D341Med (cell line): ENCODE measurements at places on chromosomes 4 and X.

- DNase-seq = no peak
Measured at GRCh38 chr4:77801260-77801608, 17.9 kb downstream of the CNOT6L start.

DNA sequence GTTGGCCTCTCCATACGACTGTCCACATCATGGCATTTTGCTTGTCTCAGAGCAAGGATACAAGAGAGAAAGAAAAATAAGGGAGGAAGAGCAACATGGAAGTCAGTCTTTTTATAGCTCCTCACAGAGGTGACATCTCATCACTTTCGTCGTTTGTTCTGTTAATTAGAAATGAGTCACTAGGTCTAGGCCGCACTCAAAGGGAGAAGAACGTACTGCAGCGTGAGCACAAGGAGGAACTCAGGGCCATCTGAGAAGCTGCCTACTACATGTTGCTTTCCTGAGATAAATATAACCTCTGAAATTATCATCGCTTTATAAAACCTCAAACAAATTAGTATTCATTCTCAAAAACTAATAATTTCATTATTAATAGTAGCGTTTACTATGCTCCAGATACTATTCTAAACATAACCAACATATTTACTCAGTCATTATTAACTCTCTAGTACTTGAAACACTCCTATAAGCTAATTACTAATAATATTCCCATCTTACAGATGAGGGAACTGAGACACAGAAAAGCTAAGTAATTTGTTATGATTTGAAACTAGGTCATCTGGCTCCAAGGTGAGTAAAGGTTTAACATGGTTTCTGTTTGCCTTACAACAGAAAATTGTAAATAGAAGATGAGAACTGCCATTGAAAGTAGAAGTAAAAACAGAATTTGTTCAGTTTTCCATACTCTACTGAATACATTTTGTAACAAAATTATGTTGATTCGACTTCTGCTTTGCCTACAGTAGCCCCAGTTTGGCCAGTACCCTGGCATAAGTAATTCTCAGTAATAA, 213.2 kb upstream of the UGT8 start:
- no peak for DNase-seq

DNA sequence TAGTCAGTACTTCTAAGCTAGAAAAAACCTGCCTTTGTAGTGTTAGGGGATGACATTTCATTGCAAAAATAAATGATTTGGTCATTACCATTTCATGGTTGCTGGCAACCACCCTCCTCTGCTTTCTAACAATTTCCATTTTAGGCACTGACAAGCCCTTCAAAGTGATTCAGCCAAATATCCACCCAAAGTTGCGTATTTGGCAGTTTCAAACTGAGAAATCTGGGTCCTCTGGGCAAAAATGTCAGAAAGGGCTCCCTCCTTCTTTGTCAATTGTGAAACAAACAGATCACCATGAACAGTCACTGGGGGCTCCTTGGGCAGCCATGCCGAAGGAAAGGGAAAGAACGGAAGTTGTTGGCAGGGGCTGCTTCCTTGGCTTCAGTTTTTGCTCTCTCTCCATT, 33.0 kb downstream of the PLAC1 start:
- DNase-seq = no peak

- no peak for DNase-seq
Measured at GRCh38 chr4:83568062-83568461, 32.2 kb downstream of the GPAT3 start.

- no peak for DNase-seq
Measured at GRCh38 chr4:168487282-168488035, 7.2 kb upstream of the DDX60L start.

GRCh38 chrX:1521459-1521956, 15.5 kb downstream of the P2RY8 start:
- DNase-seq = no peak

GRCh38 chr4:36208893-36209473, 35.3 kb downstream of the ARAP2 start:
- DNase-seq = no peak

DNA sequence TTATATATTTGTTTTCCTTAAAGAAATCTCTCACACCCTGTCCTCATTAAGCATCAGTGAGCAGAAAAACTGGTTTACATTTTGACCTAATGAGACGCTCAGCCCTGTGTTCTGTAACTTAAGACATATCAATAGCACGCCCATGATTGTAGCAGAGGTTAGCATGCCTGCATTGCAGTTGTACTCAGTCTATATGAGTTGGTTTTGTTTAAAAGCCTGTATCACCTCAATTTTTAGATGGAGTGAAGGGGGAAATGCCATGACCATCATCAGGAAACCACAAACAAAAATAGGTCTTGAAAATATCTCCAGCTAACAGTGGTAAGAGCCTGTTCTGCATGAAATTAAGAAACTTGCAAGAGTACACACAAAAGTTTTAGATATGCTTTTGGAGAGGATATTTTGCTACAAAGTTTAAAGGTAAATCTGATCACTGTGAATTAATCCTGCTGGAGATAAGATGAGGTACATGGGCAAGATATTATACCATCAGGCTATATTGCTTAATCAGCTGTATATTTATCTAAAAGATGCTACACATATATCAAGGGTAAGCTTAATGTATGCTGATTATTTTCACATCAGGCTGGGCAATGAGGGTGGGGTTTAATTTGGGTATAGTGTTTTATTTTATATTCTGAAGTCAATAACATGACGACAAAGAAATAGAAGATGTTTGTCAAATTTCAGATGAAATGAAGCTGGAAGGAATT, 13.1 kb upstream of the COQ2 start:
- DNase-seq = no peak

DNA sequence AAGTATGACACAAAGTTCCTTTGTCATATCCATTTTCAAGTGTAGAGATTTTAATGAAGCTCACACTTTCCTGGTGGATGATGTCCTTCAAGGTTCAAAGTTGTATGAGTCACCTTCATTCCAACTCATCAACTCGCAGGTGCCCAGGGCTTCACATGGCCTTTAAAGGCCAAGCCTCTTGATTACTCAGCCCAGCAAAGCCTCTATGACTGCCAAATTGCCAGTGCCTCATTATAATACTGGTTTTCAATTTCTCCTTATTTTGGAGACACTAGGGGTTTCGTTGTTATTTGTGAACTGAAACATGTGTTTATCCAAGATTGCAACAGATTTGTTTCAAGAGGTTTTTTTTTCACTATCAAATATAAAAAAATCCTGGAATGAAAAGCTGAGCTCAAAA, 45.9 kb upstream of the PPP3CA start:
- DNase-seq = no peak

DNA sequence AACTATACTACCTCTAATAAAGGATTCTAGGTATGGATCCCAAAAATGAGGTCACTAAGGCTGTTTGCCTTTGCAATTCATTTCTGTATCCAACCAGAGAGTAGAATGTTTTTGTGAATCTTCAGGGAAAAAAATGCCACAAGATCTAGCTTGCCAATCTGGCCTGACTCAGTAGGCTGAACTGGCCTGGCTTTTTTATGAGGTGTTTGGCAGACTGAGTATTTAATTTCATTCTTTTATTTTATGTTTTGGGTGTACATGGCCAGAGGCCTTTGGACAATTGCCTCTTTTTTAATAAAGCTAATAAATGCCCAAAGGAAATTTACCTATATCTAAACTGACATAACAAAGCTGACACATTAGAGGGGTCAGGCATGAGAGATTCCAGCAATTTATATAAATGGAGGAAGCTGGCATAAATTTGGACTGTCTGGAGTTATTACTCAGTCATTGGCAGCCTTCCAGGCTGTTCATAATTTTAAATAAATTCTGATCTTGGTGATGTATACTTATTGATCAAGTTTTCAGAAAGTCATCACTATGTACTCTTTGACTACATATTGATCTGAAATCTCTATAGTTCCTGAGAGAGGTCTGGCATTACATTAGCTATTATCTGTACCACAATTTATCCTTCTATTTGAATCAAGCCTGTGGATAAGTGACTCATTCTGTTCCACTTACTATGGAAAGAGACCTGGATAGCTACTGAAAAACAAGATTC, 376.4 kb upstream of the NOCT start:
- DNase-seq = no peak

DNA sequence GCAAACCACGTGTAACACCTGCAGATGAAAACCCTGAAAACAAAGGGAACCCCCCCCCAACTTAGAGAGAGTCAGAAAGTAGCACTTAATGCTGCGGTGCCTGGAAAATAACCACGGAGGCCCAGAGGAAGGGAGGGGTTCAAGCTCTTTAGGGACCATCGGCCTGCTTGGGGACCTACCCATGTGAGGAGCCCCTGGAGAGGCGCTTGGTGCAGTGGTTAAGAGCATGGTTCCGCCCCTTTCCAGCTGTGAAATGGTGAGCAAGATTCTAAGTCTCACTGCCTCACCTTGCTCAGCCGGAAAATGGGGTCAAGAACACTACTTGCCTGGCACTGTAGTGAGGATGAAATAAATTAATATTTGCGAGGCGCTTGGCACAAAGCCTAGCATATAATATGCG, 13.8 kb downstream of the SLC25A5 start:
- no peak for DNase-seq

- DNase-seq = no peak
Measured at GRCh38 chr4:142406917-142407501, 439.1 kb downstream of the INPP4B start.

- no peak for DNase-seq
Measured at GRCh38 chr4:119103263-119103662, 32.4 kb upstream of the MYOZ2 start.

- peak; percentile 53 for DNase-seq
Measured at GRCh38 chrX:148501386-148502066, 1.1 kb downstream of the AFF2 start.

GRCh38 chr4:80266253-80266901, at the start of gene FGF5:
FGF5 (plus strand) TSS chr4:80266664; CDS start chr4:80266825, 161 bp downstream.
- peak; percentile 68 for DNase-seq

DNA sequence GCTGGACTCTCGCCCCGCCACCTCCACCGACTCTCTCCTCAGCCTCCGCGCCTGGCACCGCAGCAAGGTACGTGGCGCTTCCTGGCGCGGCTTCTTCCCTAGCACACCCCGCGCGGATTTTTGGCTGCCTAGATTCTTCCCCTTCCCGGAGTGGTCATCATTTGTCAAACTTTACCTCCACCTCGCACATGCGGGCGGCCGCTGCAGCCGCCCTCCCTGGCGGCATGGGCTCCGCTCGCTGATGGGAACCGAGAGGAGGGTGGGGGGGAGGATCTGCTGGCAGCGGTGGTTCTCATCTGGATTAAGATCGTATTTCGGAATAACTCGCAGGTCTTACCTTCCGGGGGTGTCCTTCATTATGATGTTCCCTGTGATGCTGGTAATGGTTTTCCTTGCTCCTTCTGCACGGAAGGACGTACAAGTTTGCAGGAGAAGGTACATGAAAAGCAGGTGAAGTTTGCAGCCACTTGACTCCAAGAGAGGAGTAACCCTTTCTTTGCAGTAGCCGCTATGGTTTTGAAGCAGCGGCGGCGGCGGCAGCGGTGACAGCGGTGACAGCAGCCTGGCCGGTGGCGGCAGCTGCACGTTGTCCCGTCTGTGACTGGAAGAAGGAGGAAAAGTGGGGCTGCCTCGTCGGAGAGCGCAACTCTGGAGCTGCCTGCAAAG, 2183.9 kb upstream of the TENM3 start:
- DNase-seq = peak; percentile 52

GRCh38 chr4:60744767-60745166, 455.4 kb upstream of the ADGRL3 start:
- no peak for DNase-seq

GRCh38 chr4:121093261-121093660, 20.9 kb upstream of the NDNF start:
- DNase-seq = no peak

DNA sequence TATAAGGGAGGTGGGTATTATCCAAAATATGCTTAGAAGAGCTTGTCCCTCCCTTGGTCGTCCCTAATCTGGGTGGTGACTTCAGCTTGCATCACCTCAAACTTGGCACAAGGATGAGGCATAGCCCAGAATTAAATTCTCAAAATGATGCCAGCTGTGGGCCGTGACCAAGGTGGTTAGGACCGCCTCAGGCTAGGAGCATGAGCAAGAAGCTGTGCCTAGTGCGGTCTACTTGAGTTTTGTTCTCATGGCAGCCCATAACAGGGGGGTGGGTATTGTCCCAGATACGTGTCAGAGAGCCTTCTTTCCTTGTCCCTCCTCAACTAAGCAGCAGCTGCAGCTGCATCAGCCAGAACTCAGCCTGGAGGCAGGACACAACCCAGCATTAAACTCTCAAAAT, 2620.0 kb downstream of the PCDH7 start:
- no peak for DNase-seq

DNA sequence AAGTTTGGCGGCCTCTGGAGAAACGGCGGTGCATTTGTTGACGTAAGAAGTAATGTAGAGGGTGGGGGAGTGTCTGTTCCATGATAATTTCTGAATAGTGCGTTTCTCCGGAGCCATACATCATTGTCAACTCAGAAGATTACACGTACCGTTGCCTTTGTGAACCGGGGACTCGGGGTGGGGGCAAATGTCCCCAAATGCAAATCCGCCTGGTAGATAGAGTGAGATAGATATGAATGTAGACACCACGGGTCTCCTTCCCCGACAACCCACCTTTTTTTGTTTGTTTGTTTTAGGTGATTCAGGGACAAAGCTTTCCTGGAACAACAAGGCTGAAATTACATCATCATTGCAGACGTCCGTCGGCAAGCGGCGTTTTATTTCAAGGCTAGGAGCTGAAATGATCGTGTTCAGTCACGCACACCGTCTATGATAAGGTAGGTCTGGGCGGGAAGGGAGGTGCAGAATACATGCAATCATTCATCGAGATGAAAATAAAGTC, 96.0 kb upstream of the PPP2R3B start:
- no peak for DNase-seq

- no peak for DNase-seq
Measured at GRCh38 chrX:45788941-45789348, 588.3 kb upstream of the DIPK2B start.

DNA sequence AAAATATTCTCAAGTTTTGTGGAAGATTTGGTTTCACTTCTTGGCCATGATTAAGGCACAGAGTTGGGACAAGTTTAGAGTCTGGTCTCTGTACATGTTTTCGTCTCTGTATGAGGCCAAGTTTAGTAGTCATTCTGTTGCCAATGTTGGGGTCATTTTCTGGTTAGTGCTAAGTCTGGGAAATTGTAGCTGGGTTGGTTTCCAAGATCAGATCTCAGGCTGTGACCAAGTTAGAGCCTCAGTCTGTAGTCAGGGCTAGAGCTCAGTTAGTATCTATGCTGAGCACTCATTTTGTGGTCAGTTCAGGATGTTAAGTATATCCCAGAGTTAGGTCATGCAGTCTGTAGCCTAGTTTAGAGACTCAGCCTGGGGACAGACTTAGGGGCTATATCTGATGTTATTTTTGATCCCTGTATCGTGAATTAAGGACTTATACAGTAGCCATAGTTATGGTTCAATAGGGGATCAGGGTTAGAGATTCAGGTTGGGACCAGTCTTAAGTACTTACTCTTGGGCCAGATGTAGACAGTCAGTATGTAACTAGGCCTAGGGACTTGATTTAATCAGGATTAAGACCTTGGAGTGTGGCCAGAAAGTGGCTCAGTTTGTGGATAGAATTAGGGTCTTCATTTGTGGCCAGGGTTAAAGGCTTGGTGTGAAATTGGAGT, 6.6 kb upstream of the ENOX2 start:
- DNase-seq = peak; percentile 16

DNA sequence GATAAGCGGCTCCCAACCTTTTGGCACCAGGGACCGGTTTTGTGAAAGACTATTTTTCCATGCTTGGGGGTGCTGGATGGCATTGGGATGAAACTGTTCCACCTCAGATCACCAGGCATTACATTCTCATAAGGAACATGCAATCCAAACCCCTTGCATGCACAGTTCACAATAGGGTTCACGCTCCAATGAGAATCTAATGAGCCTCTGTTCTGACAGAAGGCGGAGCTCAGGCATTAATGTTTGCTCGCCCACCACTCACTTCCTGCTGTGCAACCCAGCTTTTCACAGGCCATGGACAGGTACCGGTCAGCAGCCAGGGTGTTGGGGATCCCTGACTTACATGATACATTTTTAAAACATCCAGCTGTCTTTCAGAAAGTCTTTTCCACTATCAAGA, 187.3 kb downstream of the SLC39A8 start:
- no peak for DNase-seq
